Anterior cingulate cortex (tissue), 58 donors: ENCODE measurements at places on chromosomes 12 and 14.
A peak's percentile ranks its signal among the peaks of the same experiment; 100 is the strongest.

DNA sequence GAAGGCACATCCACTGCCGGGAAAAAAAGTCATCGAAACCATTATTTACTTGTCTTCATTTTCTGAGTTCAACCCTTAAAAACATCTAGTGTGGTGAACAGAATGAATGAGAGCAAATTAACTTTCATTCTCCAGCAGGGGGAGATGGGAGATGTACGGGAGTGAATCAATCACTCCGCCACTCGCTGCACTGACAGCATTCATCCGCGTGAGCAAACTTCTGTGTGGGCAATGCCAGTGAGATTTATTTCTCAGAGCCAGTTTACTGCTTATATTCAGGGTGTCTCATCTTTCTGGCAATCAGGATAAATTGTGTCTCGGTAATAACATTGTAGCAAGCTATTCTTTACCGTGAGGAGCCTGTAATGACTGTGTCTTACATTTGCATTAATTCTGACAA, 463.6 kb upstream of the MIS18BP1 start:
- no peak for DNase-seq

DNA sequence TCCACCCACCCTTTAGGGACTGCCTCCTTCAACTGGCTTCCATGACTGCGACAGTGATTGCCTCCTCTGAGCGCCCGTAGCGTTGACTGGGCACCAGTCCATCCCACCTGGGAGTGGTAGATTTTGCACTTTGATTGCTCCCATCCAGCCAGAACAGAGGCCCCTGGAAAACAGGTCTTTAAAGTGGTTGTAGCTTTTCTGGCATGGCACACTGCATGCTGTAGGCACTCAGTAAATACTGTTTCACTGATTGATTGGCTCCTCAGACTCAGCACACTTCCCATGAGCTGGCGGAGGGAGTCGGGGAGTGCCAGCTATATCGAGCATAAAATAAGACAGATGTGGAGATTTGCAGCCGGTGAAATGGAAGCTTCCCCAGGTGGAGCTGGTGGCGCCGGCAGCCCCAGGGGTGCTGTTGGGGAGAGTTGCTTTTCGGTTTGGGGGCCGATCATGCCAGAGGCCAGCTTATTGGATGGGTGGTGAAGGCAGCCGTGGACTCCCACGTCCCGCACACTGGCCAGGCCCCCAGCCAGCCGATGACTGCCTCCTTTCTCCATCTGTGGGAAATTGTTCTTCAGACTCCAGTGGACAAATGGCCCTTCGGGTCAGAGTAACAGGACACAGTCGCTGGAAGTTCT, 200.2 kb downstream of the TSPAN9 start:
- DNase-seq, result no peak

GRCh38 chr12:106976668-106977067, 10.3 kb downstream of the MTERF2 start:
- DNase-seq, result no peak

- no peak for DNase-seq
Measured at GRCh38 chr14:69633238-69633637, 21.8 kb downstream of the SUSD6 start.

GRCh38 chr12:118830296-118830695, 151.0 kb upstream of the SRRM4 start:
- DNase-seq, result peak; percentile 50

GRCh38 chr12:47210776-47211175, 131.0 kb upstream of the AMIGO2 start:
- no peak for DNase-seq

- DNase-seq, result no peak
Measured at GRCh38 chr12:130423991-130424857, 86.5 kb downstream of the PIWIL1 start.

DNA sequence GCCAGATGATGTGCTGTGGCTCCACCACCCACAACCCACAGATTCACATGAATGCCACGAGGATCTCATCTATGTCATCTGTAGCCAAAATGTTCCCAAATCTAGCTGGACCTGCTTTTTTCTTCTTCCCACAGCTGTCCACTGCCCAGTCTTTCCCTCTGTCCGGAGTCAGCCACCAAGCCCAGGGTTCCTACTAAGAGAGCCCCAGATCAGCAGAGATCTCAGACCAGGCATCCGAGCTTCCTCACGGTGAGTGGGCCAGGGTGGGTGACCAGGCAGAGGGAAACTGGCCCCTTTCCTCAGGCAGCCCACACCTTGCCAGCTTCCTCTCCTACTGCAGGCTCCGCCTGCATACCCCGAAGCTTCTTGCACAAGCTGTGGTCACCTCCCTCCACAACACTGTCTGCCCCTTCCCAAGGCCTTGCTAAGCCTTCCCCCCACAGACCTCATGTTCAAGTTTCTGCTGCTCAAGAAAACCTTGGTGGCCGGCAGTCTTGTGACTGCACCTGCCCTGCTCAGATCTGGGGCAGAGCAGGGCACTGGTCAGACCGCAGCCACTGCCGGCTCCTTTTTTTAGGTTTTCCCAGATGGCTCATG, 81.4 kb downstream of the ACTN1 start:
- no peak for DNase-seq

- DNase-seq, result peak; percentile 18
Measured at GRCh38 chr14:74572726-74573301, 39.2 kb downstream of the LTBP2 start.

DNA sequence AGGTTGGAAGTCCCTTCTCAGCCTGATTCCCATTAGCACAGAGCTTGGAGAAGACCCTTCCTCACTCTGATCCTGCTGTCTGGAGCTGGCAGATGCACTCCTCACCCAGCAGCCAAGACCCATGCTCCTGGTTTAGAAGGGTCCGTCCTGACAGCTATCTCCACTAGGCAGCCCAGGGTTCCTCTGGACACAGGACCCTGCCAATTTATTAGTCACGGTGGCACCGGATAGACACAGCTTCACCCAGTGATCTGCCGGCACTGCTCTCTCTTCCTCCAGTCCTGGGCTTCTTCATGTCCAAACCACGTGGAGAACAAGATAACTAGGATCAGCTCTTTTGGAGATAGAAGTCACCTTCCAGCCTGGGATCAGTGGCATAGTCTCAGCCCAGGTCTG, 26.2 kb upstream of the TCL1B start:
- no peak for DNase-seq

GRCh38 chr14:68982581-68982980, 3.5 kb upstream of the ACTN1 start:
- no peak for DNase-seq

DNA sequence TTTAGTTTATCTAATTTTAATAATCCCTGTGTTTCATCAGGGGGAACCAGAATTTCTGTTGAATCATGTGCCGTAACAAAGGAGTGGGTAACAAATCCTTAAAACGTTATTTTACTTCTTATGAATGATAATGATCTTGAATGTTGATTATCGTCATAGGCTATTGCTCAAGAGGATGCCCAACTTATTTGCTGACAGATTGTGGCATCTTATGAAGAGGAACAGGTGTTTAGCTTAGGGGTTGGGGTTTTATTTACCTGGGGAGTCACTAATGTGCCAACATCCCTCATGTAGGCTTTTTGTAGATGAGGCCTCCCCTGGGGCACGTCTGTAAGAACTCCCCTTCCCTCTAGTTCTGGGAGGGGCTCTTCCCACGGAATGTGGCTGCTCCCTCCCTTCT, 32.4 kb upstream of the TMX1 start:
- DNase-seq, result no peak

DNA sequence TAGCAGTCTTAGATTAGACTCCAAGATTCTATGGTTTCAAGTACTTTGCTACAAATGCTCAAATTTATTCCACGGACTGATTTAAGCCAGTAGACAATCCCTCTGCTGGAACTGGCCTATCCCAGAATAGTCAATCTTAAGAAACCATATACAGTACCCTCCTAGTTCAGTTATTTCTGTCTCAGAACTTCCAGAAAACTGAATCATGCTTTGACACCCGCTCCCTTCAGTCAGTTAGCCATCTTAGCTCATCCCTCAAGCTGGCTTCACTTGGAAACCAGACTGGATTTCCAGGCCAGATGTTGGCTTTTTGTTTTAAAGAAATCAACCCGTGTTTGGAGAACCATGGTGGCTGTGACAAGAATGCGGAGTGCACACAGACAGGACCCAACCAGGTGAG, 125.5 kb downstream of the NT5DC3 start:
- DNase-seq, result no peak

DNA sequence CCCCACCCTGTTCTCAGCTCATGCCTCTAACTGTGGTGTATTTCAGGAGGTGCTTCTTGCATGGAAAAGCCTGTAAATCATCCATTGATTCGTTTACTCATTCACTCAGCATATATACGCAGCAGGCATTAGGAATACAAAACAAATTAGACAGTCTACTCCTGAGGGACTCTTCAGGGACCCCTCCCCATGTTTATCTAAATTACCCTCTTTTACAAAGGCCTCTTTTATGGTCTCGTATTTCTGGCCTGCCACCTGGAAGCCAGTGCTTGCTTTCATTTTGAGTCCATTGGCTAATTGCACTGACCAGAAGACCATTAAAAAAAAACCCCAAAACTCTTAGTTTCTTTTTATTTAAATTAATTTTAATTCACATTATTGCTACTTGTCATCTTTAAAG, 134.4 kb downstream of the DACT1 start:
- no peak for DNase-seq
